OCI-LY7 (cell line): ENCODE measurements at places on chromosomes 7 and 10. TPM values are rescaled to one million over a fixed set of nuclear protein-coding genes. Genes with fewer than 3 reads are reported as not detected.
A peak's percentile ranks its signal among the peaks of the same experiment; 100 is the strongest.

DNA sequence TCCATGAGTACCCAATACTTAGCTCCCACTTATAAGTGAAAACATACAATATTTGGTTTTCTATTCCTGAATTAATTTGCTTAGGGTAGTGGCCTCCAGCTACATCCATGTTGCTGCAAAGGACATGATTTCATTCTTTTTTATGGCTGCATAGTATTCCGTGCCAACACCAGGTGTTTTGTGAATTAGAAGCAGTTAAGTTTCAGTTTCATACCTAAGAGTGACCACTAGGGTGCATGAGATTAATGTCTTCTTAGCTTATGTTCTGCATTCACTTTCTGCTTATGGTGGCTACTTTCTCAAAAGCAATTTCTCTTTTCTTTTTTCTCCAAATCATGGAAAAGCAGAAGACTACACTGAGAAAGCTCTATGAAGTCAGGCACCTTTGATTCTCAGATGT lies 65.1 kb upstream of the VSTM2A start:
- peak; percentile 1 for DNase-seq

- no peak for DNase-seq
Measured at GRCh38 chr7:114540291-114540690, 125.7 kb downstream of the FOXP2 start.

- peak; percentile 17 for DNase-seq
Measured at GRCh38 chr7:23863209-23863787, 153.3 kb downstream of the STK31 start.

The TYW1B gene
- 6.2 and 7.2 TPM in 2 replicates for total RNA-seq

The EGR2 gene
- total RNA-seq = 0.19 and 0.30 TPM in 2 replicates

DNA sequence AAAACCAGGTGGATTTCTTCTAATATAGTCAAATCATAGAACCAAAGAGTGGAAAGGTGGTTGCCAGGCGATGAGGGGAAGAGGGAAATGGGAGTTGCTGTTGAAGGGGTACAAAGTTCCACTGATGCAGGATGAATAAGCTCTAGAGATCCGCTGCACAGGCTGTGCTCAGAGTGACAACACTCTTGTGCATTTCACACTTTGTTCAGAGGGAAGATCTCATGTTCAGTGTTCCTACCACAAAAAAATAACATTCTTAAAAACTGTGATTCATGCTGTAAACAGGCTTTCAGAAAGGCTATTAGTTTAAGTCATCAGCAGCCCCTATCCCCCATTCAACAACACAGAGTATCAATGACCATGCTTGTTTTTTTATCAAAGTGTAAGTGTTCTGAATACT lies 213.8 kb downstream of the COBL start:
- DNase-seq = no peak

GRCh38 chr7:123746931-123747488 lies 1.8 kb downstream of the WASL start:
- peak; percentile 11 for DNase-seq
